NCI-H187 (cell line): ENCODE measurements at places on chromosomes 4 and X.

- no peak for DNase-seq
These were observed 433.5 kb downstream of the AFF2 start for GRCh38 chrX:148933881-148934280.

GRCh38 chr4:87835743-87836142, 3.0 kb downstream of the MEPE start:
- DNase-seq = no peak

- DNase-seq = no peak
These were observed 6.8 kb downstream of the RBM47 start for GRCh38 chr4:40622913-40623312.

GRCh38 chr4:87330761-87331160, 8.1 kb upstream of the HSD17B13 start:
- DNase-seq = no peak

GRCh38 chr4:102825261-102826091, 1.9 kb downstream of the UBE2D3 start:
- peak; percentile 59 for DNase-seq
